ENCODE measurements at places on chromosomes 1 and 21.
A peak's percentile ranks its signal among the peaks of the same experiment; 100 is the strongest.

DNA sequence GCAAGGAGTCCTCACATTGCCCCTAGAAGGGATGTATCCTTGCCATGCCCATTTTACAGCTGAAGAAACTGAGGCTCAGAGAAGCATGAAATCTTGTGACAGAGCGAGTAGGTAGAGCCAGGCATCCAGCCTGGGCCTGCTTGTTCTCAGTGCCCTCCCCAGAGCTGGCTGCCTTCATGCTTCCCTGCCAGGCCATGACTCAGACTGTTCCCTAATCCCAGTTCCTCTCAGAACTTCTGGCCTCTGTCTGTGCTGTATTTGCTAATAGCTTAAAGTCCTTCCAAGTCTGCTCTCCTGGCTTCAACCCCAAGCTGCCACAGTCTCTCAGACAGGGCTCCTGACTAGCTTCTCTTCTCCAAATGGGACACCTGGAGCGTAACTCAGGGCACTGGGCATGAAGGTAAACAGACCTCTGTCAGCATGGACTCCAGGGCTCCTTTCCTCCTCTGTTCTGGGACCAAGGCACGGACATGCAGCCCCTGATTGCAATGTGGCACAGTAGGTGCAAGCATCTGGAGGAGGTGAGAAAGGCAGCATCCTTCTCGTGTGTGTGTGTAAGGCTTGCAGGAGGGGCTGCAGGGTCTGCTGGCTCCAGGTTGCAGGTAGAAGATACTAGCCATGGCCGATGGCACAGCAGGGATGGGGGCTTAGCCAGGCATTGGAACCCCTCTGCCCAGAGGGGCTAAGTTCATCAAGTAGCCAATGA is 122.7 kb downstream of the HMGB4 start:
- no peak for DNase-seq

DNA sequence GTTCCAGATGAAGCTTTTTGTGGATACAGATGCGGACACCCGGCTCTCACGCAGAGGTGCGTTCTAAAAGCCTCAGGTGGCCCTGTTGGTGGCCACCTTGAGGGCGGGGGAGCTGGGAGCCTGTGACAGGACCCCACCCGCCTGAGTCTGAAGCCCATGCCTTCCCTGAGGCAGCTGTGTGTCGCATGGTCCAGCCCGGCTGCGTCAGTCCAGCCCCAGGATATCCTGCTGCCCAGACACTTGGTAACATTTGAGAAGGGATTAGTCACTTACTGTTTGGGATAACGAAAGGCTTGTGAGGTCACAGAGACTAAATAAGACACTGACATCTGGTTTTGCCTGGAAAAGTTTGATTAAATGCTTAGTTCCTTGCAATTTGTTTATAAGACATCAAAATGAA is 68.9 kb downstream of the UCK2 start:
- DNase-seq, result no peak

DNA sequence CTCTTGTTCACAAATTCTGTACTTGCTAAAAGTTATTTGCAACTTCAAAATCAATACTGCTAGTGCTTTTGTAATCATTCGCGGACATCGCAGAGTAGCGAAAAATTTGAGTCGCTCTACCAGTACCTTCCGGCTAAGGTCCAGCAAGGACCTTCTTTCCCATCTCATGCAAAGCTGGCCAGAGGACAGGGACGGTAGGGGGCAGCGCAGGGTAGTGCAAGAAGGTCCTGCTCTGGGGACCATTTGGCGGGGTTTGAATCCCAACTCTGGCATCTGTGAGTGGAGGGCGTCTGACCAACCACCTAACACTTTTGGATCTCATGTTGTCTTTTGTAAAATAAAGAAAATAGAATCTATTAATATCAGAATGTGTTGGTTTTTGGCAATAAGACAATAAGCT is 258.3 kb downstream of the SPATA17 start:
- DNase-seq, result peak; percentile 17

- DNase-seq, result peak; percentile 68
Measured at GRCh38 chr1:17250601-17251000, 1.7 kb downstream of the PADI3 start.

- DNase-seq, result no peak
Measured at GRCh38 chr21:33123374-33124123, 53.6 kb downstream of the OLIG1 start.

DNA sequence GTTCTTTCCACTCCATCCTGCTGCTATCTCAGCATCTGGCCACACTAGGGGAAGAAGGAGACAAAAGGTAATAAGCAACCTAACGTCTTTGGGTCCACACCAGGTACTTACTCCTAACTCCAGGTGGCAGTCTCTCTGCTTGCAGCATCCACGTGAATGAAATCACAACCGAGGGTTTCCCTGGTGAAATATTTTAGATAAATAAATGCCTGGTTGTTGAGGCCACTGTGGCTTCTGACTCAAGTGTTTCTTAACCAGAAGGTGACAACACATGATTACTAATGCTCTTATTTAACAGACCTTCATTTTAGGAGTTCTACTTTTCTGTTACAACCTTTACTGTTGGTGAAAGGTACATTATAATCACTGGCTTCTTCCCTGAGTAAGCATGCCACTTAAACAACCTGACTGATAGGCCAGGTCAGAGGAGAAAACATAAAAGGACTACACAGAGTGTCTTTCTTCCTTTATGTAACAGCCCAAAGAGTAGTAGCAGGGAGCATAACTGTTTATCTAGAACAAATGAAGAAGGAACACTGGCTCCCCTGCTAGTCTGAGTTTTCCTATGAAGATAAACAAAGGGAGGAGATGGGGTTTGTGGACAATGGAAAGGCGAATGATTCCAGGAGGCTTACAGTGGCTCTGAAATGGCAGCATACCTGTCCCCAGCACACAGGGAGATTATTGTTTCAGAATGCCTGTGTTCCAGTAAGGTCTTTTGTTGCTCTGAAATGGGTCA is 59.9 kb downstream of the SYT6 start:
- DNase-seq, result no peak

Data from NCI-H69 (cell line).